ENCODE measurements at places on chromosomes 5 and 9. TPM values are rescaled to one million over a fixed set of nuclear protein-coding genes. Genes with fewer than 3 reads are reported as not detected.

DNA sequence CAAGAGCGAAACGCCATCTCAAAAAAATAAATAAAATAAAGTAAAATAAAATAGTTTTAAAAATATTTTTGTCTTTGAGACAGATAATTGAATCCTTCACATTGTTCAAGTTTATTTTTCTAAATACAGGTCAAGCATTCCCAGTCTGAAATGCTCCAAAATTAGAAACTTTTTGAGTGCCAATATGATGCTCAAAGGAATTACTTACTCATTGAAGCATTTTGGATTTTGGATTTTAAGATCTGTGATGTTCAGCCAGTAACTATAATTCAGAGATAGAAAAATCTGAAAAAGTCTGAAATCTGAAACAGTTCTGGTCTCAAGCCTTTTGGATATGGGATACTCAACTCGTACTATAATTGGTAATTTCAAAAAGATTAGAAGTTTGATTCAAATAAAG is 39.8 kb downstream of the RBM27 start:
- DNase-seq, result no peak

GRCh38 chr5:74306845-74307244 is 333.7 kb downstream of the ENC1 start:
- no peak for DNase-seq

DNA sequence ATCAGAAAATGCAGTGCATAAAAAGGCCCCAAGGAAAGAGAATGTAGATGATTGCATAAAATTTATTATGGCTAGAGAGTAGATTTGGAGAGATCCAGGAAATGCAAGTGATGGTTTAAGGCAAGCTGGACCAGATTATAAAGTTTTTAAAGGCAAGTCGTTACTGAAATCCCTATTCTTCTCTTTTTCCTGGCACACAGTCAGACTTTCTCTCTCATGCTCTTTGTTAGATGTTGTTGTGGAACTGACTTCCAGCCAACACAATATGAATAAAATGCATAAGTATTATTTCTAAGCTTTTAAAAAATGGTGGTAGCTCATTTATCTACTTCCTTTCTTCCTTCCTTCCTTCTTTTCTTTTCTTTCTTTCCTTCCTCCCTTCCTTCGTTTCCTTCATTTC is 1085.4 kb upstream of the CDH6 start:
- DNase-seq, result no peak

DNA sequence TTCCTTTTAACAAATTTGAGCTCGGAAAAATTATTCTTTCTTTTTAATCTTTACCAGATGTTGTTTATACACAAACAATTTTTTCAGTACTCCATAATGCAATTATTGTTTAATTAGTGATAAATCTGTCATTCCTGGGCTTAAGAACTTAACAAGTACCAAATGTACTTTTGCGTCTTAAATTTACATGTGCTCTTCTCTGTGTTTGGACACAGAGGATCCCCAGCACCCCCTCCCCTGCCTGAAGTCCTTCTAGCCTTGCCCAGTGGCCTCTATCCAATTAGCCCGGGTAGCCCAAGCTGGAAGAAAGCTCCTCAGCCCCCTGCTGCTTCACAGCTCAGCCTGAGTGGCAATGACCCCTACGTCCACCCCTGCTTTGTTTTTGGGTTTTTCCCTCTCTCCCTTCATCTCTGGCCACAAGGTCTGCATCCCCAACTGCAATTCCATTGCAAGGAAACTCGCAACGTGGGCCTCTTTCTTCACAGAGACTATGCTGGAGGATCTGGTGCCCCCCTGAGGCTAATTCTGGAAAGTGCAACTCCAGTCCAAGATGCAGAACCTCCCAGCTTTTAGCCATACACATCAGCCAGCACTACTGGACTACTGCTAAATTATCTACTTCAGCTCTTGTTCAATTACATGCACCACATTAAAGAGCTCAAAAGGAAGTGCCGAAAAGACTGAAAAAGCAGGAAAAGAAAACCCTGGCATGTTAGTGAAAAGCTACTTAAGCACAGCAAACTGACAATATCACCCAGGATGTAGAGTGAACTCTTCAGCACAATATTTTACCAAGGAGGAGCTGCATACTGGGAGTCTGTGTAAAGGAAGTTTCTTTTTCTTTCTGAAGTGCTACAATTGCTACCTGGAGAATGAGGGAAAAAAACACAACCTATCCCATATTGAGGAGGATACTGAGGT is 186.2 kb downstream of the FANCC start:
- no peak for DNase-seq

GRCh38 chr9:112849363-112849922 is 41.2 kb downstream of the SLC46A2 start:
- DNase-seq, result no peak

DNA sequence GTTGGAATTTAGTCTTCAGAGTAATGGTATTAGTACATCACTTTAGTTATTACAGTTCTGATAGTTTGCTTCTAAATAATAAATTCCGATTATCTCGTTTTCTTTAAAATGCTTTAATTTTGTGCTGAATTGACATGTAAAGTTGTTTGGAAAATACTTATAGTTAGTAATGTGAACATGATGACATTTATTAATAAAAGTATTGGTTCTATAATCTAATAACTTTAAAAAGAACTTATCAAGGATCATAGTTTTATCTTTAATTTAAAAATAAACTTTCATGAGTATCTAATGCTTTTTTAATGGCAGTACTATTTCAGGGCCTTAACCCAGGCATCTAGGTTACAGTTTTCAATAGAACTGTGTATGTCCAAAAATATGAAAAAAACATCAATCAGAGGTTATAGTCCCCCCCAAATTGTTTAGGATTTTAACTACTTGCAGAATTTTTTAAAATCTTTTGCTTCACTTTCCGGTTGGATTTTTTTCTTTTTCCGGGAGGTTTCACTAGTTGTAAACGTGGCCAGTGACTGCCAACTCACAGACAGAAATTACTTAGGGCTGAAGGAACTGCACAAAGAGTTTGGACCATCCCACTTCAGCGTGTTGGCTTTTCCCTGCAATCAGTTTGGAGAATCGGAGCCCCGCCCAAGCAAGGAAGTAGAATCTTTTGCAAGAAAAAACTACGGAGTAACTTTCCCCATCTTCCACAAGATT is 680 bp downstream of the GPX8 start:
- peak; percentile 93 for DNase-seq

DNA sequence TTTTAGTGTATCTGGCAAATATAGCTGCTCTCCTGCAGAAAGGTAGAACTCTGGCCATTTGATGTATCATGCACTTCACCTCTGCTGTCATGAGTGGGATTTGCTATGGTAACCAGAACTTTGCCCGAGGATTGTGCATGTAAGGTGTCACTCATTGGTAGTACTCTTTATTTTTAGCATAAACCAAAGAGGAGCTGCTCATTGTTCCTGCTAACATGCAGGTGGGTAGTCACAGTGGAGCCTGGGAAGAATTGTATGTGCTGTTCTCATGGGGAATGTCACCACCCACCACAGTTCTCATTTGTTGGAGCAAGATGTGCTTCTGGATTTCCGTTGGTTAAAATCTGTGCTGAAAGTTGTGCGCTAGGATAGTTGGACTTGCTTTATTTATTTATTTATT is 12.3 kb downstream of the PDZD2 start:
- DNase-seq, result no peak

- no peak for DNase-seq
Measured at GRCh38 chr5:170310256-170310926, 12.8 kb upstream of the LCP2 start.

- peak; percentile 39 for DNase-seq
Measured at GRCh38 chr5:139019211-139019610, 144.1 kb upstream of the LRRTM2 start.

GRCh38 chr5:124134941-124135340 is 611.5 kb downstream of the ZNF608 start:
- no peak for DNase-seq

DNA sequence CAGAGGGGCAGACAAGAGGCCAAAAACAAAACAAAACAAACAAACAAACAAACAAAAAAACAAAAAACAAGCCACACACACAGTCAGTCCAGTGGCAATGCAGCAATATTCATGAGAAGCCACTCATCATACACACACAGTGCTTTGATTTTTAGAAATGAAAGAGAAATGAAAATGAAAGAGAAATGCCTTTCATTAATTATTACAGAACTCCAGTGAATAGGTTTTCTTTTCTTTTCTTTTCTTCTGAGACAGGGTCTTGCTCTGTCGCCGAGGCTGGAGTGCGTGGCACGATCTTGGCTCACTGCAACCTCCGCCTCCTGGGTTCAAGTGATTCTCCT is 36.9 kb downstream of the SPRY4 start:
- no peak for DNase-seq

DNA sequence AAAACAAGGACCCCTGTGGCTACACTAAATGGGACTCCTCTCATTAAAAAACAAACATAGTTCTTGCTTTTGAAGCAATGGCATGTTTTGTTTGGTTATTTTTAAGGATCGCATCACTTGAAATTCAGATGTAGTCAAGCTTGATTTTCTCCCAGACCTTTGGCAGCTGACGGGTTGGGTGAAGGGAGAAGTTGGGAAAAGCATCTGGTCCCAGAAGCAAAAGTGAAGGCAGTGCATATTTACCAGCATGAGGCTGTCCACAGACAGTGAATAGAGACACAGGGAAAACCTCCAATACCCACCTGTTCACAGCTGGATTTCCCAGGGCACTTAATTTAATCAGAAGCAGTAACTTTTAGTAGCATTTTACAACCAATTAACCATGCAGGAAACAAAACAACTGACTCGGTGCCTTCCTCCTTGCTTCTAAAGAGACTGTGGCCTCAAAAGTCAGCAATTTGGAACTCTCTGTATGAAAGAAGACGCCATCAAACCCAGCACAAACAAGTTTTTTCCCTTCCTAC is 245.4 kb downstream of the EBF1 start:
- no peak for DNase-seq

DNA sequence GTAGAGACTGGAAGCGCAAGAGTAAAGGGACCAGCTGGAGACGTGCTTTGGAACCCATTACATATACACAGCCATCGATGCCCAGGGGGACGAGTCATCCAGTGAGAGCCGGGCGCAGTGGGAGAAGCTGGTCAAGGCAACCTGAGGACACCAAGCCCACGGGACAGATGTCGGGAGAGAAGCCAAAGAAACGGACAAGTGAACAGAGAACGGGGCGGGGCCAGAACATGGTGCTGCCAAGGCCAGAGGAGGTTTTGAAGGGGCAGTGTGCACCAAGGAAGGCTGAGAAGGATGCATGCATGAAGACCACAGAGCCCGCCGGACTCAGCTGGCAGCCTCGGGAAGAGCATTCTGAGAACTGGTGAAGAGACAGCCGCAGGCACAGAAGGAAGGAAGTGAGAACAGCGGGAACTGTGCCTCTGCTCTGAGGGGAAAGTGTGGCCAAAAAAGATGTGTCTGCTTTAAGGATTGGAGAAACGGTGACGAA is 20.3 kb downstream of the CAMSAP1 start:
- DNase-seq, result no peak

DNA sequence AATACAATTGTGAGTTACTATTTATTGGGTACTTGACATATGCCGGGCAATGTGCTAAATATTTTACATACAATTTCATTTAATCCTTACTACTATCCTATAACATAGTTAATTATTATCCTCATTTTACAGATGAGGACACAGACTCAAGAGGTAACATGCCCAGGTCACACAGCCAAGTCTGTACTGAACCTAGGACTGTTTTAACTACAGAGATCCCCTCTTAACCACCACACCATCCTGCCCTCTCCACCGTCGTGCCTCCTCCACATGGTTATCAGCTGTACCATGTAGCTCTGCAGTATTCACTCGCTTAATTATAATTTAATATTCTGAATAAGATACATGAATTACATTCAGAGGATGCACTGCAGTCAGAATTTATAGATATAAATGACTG is 5.3 kb downstream of the RAB14 start:
- no peak for DNase-seq

GRCh38 chr9:104923289-104923688 is 4.7 kb downstream of the ABCA1 start:
- DNase-seq, result no peak

DNA sequence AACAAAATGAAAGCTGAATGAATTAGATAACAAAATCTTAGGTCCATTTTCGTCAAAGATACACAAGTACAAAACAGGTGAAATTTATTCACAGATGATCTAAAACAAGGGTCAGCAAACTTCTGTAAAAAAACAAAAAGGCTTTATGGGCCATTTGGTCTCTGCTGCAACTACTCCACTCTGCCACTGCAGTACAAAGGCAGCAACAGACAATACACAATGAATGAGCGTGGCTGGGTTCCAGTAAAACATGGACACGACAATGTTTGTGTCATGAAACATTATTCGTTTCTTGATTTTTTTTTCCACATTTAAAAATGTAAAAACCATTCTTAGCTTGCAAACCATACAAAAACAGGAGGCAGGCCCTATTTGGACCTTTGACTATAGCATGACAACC is 71.9 kb downstream of the ECPAS start:
- no peak for DNase-seq

GALNT12 gene
- total RNA-seq, result 15.5 TPM

ADAM19 gene
- 27.0 TPM for total RNA-seq

SAXO1 gene
- total RNA-seq, result not detected

PIP5KL1 gene
- 2.8 TPM for total RNA-seq

DPYSL3 gene
- 376 TPM for total RNA-seq
